ENCODE measurements at places on chromosomes 16 and 17.

DNA sequence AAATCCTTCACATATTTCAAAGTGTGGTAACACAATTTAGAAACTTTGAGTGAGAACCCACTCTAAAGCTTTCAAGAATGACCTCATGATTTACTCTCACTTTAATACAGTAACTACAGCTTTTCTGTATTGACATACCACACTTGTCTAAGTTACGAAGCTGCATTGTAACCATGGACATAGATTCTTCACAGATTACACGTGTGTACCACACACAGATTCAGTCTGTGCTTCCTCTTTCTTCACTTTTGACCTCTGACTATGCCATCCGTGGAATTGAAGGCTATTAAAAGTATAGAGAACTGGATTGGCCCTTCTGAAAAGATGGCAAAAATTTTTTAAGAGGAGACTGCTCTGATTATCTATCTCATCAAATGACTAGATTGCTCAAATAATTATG lies 172.7 kb downstream of the TANC2 start:
- DNase-seq, result no peak

DNA sequence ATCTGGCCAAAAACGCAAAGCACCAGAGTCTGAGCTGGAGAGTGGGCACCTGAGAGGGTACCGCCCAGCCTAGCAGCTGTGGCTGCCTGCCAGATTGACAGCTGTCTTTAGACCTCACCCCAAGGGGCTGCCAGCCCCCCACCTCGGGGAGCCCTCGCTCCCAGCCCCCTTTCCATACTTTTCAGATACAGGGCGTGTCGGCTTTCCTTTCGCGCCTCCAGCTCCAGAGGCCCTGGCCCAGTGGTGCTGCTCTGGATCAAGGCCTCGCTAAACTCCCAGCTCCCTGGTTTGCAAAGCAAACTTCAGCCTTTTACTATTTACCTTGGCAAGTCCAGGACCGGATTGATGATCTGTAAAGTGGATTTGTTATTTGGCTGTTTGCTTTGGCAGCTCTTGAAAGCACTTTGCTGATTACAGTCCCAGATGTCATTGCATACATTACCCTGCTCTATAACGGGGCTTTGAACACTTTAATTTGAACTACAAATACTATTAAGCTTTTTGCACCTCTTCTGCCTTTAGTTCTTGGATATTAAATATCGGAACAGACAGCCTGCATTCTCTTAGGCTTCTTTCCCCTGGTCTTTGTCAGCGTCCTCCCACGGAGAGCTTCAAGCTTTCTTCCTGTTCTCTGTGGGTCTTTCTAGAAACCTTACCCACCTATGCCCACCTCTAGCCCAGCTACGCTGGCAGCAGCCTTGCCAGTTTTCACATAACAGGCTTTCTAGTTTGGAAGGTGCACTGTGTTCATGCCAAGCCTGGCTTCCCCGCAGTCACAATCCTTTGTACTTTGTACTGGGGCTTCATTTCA lies 63.6 kb upstream of the TBX2 start:
- DNase-seq, result no peak

DNA sequence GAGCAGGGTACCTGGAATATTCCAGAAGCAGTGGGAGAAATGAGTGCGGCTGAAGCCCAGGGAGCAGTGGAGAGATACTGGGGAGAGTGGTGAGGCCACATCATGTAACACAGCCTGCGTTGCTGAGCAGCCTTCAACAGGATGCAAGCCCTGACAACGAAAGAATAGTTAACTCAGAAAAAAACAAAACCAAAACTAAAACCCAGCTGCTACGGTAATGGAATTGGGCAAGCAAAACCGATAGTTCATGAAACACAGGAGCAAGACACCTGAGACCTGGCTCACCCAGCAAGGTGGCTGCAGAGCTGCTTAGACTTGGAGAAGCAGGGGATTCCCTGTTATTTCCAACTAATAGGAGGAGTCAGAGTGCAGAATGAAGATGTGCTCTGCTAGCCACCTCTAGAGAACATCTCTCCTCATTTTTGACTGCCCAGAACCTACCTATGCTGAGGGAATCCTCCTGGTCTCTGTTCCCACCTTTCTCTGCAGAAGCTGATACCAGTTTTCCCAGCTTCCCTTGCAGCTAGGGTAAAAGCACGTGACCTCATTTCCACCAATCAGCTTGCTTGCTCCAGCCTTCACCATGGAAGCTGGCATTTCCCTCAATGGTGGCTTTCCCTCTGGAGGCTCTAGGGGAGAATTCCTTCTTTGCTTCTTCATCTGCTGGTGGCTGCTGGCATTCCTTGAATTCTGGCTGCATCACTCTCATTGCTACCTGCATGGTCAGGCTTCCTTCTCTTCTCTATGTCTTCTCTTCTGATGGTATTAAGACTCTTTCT lies 59.4 kb upstream of the XYLT1 start:
- DNase-seq, result no peak

DNA sequence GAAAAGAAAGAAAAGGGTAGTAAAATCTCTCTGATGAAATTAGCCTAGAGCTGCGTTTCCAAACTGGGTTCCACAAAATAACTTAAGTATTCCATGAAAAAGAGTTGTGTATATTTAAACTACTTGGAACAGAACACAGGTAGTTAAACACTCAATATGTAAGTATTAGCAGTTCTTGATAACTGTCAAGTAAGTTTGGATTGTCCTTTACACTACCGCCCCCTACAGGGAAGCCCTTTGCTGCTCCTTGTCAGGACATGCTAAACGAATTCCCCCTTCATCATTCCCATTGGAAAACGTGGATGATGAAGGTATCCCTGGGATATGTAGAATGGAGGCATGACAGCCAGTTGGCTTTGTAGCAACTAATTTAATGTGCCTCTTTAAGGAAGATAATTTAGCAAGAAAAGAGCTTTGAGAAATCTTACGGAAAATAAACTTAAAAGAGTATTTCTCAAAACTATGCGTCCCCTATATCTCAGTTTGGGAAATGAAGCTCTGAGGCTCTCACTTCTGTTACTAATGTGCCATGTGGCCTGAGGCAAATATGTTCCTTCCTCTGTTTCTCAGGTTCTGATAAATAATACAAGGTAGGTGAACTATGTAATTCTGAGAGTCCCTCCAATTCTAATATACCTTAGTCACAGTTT lies 18.8 kb downstream of the NCBP3 start:
- peak; percentile 56 for DNase-seq

- DNase-seq, result no peak
Measured at GRCh38 chr16:12455287-12455798, 348.3 kb downstream of the CPPED1 start.

- DNase-seq, result no peak
Measured at GRCh38 chr16:80174416-80174815, 366.4 kb upstream of the DYNLRB2 start.

DNA sequence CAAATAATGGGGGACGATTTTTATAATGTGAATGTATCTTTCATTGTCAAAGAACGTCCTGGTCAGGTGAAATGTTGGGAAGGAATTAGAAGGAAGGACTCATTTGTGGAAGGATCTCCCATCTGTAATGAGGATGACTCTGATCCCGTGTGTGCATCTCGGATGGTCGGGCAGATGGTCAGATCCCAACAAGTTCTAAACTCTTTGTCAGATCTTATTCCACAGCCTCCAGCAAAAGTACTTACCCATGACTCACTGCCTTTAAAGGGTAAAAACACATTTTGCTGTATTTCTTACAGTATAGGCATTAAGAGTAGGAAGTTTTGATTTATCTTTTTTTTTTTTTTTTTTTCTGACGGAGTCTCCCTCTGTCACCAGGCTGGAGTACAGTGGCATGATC lies 539 bp upstream of the KRTAP4-8 start:
- no peak for DNase-seq

GRCh38 chr16:11774065-11774626 lies 22.9 kb downstream of the ZC3H7A start:
- DNase-seq, result no peak

DNA sequence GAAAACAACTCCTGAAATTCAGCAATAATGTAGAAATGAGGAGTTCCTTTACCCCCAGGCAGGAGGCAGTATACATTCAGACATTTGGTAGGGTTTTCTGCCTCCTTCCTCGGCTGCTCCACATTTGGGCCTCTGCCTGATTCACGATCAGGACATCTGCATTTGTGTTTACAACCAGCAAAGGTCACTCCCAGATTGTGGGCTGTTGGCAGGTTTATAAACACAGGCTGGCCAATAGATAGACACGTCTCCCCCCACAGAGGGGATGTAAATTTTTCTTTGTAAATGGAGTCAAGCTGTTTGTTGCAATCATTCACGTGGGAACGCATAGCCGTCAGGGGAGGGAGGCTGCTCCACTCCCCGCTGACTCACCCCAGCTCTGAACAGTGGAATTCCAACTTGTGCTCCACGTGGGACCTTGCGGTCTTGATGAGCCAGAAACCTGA lies 252.1 kb upstream of the N4BP1 start:
- no peak for DNase-seq

- DNase-seq, result no peak
Measured at GRCh38 chr17:16297367-16298139, 55.7 kb downstream of the CENPV start.

DNA sequence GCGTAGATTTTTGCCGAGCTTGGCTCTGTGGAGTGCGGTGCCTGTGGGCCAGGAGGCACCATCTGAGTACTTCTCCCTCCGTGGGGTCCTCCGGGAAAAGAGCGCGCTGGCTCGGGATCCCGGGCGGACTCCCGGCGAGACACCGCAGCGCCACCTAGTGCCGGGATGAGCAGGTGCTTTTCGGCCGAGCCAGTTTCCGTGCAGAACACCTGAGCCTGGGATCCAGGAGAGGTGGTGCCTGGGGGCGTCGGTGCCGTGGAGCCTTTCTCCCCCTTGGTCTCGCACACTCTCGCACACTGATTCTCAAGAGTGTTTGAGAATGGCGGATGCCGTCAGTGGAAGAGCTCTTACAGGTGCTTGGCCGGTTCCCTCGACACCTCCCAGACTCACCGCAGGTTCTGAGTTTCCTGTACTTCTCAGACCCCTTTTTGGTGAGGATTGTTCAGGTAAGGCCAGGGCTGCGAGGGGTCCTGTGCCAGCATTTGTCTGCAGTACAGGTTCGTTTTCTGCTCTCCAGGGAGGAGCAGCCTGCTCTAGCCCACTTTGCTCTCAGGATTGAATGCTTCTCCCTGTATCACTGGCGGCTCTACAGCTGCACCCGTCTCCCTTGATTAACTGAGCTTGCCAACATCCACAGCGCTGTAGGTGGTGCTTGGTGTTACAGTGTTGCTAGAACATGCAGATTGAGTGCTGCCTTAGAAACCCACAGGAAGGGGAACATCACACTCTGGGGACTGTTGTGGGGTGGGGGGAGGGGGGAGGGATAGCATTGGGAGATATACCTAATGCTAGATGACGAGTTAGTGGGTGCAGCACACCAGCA lies 23.3 kb downstream of the TBCD start:
- DNase-seq, result no peak

GRCh38 chr16:48681520-48681919 lies 71.5 kb upstream of the N4BP1 start:
- no peak for DNase-seq
